ENCODE measurements at places on chromosomes 5 and 9.

GRCh38 chr9:121357011-121357410 is 13.0 kb downstream of the STOM start:
- no peak for DNase-seq

GRCh38 chr9:2047144-2047671 is 32.1 kb downstream of the SMARCA2 start:
- DNase-seq, result no peak

- no peak for DNase-seq
These were observed 16.6 kb upstream of the WHRN start for GRCh38 chr9:114521846-114522245.

DNA sequence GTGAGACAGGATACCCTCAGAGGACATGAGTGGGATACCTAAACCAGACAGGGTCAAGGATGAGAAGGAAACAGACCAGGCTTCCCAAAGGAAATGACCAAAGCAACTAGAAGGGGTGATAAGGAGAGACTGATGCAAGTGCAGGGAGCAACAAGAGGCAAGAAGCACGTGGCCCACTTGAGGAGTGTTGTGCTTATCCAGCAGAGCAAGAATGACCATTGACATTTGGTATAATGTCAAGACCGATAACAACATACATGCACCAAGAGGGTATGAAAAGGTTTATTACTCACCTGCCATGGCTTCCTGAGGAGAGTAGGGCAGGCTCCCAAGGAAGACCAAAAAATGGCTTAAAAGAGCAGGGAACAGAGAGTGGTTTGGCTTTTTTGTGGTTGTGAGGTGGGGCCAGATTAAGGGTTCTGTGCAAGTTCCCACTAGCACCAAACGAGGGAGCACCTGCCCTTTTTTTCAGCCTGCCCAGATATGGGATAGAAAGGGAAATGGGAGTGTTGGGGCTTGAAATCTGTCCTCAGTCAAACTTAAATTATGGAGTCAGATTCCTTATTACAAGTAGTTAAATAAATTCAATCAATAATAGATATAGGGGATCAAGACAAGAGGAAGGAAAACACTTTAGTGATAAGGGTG is 513.6 kb downstream of the RASEF start:
- no peak for DNase-seq

- DNase-seq, result no peak
These were observed 63.9 kb upstream of the TNFAIP8 start for GRCh38 chr5:119291877-119292276.

Measured in stimulated activated CD8-positive, alpha-beta memory T cell treated with anti-CD3 and anti-CD28 coated beads, Interleukin-4, amount 100 ng/mL, for 1 hour (primary cell).